AG09319 (cell line): ENCODE measurements at places on chromosomes 13 and 19.
A peak's percentile ranks its signal among the peaks of the same experiment; 100 is the strongest.

DNA sequence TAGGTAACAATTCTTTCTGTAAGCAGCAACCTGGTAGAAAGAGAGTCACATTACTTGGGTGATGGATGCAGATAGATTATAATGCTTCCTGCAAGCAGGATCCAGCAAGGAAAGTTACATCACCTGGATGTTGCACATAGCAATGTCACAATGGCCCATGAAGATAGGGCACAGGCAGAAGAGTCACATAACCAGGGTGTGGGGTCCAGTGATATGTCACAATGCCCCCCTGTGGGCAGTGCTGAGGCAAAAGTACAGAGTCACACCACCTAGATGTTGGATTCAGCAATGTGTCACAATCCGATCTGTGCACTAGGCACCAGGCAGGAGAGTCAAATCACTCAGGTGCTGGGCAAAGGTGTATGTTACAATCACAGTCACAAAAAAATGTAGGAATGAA lies 4.0 kb upstream of the ZNF43 start:
- DNase-seq: no peak

GRCh38 chr13:21641629-21642028 lies 29.2 kb upstream of the FGF9 start:
- DNase-seq: no peak

GRCh38 chr13:87094646-87095045 lies 576.5 kb upstream of the SLITRK5 start:
- no peak for DNase-seq

DNA sequence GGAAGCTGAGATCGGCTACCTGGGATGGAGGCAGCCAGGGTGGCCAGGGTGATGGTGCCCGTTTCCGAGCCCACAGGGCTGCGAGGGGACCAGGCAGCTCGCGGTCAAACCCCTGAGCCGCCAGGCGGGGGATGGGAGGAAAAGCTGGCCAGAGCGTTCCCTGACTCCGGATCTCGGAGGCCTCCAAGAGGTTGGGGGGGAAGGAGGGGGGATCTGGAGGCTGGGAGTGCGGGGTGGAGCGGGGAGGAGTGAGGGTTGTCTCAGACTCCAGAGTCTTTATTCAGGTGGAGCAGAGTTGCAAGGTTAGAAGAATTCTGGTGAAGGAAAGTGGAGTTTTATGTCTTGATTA lies 1.1 kb downstream of the CACNG7 start:
- DNase-seq: no peak

DNA sequence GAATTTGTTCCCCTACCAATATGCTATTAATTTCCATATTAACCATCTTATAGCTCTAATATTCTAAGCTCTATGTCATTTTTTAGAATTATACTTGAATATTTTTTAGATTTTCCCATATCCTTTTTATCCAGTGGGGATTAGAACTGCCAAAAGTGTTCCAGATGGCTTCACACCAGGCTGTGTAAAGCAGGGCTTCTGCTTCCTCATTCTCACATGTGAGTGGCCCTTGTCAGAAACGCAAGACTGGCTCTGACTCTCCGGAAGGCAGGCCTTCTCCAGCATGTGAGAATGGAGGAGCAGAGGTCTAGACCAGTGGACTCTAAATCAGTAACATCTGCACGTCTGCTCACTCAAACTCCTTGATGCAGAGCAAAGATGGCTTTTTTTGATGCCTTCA lies 650.1 kb downstream of the FGF9 start:
- DNase-seq: no peak

- DNase-seq: no peak
Observed at GRCh38 chr13:49314344-49314882, 66.7 kb downstream of the CDADC1 start.

- DNase-seq: no peak
Observed at GRCh38 chr13:52428295-52428694, 22.1 kb downstream of the VPS36 start.

- no peak for DNase-seq
Observed at GRCh38 chr13:40578055-40578454, 88.4 kb downstream of the FOXO1 start.

- DNase-seq: peak; percentile 100
Observed at GRCh38 chr19:39403331-39404312, 3.0 kb upstream of the ZFP36 start.

DNA sequence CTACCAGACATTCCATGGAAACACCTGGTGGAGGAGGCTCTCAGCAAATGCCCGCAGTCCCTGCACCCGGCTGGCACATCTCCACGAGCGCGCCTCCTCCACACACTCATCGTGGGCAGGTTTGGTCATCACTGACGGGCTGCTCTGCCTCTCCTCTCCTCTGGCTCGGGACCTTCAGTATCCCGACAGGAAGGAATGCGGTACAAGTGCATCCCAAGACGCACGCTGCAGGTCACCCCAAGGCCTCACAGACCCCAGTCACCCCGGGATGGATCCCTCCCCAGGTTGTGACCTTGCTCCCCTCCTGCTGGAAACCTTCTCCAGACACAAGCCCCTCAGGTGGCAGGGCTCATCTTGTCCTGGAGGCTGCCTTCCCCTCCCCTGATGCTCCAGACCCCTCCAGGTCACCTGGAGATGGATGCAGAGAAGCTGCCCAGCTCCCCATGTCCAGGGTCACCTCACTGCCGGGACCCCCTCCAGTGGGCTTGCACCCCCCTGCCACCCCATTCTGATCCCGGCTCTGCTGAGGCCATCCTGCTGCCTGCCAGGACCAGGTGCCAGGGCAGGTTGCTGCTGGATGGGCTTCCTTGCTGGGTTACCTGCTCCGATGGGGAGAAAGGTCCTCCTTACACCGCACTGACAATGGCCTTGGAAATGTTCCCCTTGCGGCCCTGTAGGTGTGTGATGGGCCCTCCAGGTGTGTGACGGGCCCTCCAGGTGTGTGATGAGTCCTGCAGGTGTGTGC lies 29.9 kb downstream of the C13orf46 start:
- DNase-seq: no peak

GRCh38 chr13:23384111-23384510 lies 49.4 kb downstream of the SACS start:
- DNase-seq: no peak

DNA sequence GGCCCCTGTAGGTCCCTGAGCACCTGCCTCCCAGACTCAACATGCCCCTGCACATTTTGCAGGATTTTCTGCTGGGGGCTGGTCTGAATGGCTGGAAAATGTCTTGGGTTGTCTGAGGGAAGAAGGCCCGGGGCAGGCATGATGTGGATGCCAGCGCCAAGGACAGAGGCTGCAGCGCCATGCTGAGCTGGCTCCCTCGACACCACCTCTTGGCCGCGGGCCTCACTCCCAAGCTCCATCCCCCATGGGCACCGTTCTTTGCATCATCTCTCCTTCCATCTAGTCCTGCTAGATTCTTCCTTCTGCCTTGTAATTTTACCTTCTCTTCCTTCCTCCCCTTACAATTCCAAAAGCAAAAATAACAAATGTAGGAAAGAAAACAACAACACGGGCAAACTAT lies 70.6 kb downstream of the ZIC5 start:
- no peak for DNase-seq

DNA sequence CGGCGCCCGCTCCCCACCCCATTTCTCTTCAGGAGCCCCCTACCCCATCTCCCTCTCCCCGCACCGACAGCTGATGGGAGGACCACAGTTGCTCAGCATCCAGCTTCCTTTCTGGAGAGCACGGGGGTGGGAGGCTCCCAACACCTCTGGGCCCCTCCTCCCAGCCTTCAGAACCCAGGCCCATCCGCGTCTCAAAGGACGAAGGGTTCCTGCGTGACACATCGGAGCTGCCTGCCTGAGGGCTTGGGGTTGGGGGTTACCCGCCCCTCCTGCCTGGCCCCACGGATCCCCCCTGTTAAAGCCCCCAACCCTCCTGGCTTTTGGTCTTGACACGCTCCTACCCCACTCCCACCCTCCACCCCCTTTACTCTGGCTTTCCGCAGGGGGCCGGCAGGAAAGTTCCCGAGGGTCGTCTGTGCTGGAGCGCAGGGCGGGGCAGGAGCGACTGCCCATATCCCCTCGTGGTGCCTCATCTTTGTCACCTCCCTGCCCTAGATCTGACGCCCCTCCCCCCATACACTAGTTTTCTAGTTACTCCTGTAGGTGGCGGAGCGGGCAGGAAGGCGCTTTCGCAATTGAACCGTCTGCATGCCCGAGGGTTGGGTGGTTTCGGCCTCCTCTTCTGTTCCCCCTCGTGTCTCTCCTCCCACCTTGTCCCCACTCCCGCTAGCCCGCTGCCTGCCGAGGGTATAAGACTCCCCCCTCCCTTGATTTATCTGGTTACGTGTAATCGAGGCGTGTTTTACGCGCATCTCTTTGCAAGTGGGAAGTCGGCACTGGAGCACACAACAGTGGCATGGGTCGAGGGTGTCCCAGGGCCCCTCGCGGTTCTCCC lies 924 bp downstream of the TRAPPC5 start:
- peak; percentile 44 for DNase-seq

- DNase-seq: no peak
Observed at GRCh38 chr19:38840583-38840968, 9.0 kb upstream of the ECH1 start.

- no peak for DNase-seq
Observed at GRCh38 chr13:75175575-75175974, 306.4 kb downstream of the TBC1D4 start.

GRCh38 chr13:104733427-104733826 lies 1667.2 kb upstream of the SLC10A2 start:
- DNase-seq: no peak

DNA sequence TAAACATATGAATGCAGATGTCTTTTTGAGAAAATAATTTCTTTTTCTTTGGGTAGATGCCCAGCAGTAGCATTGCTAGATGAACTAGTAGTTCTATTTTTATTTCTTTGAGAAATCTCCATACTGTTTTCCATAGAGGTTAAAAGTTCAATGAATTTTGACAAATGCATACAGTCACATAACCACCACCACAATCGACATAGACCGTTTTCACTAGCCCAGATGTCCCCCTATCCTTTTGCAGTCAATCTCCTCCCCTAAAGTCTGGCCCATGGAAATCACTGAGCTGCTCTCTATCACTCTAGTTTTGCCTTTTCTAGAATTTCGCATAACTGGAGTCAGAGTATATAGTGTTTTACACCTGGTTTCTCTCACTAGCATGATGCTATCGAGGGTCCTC lies 10.8 kb downstream of the FAM216B start:
- no peak for DNase-seq

DNA sequence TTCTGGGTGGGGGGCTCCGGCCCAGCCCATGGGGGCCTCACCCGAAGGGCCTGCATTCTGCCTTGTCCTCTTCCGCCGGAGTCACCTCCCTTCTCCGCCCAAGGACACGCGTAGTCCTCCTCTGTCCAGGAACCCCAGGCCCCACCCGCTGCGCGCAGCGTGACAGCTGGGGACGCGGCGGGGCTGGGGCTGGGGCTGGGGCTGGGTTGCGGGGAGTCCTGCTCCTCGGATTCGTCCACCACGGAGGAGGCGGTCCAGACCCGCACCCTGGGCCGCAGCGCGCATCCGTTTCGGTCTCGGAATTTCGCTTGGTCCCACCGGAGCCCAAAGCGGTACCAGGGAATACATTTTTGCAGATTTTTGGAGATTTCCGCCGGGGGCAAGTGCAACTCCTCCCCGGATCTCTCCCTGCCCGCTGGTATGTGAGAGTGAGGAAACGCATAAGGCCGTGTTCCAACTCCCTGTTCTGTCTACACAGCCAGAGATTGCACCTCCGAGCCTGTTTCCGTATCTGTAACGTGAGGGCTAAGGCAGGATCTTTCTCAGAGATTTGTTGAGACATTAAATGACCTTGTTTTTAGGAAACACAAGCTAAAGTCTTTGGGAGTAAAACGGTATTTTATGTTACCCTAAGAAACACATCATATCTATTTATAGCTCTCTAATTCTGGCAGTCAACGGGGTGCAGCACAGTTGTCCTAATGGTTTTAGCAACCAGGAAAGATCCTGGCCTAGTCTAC lies at the start of gene COX7A1:
Gene COX7A1, minus strand, starts transcription at position 96 of the 740 bp plus-strand sequence. Its CDS starts 40 bp downstream, at position 56.
- DNase-seq: no peak

DNA sequence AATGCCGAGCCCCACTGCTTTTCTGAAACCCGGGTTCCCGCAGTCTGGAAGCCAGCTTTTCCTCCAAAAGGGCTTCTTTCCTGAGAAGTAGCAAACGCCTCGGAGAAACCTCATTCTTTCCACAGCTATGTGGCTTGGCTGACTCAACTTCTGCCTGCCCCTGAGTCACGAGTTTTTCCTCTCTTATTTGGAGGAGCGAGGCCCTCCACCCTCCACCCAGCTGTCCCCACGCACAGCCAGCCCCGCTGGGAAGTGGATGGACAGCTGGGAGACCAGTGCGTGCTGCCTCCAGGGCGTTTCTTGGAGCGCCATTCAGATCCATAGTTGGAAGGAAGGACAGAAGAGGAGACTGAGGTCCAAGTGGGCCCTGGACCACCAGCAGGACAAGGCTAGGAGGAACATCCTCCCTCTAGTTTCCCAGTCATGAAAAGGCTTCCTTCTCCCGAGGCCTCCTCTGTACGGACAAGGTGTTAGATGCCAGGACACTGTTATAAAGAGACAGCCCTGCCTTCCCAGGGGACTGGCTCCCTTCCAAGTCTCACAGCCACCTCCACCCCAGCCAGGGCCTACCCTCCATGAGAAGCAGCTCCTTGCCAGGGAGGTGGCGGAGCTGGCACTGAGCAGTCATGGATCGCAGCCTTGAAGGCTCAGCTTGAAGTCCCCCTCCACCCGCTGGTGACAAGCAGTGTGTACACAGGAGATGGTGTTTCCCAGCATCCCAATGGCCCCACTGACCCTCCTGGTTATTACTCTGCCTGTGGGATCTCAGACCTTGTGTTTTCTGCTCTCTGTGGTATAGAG lies 2.5 kb upstream of the PLEKHF1 start:
- DNase-seq: peak; percentile 79
